ENCODE measurements at places on chromosomes 16 and 17.

GRCh38 chr17:4307179-4307930 lies 43.6 kb upstream of the ANKFY1 start:
- no peak for DNase-seq

DNA sequence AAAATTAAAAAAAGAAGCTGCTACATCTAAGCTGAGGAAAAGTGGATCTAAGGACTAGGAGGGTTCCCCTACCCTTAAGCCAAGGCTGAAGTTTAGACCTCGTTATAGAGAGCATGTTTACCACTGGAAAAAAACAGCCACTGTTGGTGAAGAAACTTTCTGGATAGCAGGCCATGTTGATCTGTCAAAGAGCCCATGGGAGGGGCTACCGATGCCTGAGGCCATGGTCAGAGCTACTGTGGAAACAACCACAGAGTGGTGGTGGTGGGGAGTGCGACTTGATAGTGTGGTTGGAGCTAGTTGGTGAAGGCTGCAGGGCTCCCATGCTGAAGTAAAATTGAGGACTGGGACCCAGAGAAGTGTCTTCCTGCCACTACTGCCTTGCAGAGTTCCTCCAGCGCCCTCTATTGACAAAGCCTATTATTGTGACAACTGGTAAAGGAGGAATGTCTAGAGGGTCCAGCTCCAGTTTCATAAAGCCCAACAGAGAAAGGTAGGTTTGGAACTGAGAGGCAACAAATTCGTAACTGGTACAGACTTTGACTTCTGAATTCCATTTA lies 12.7 kb upstream of the FAM20A start:
- peak; percentile 65 for DNase-seq

- DNase-seq, result no peak
Observed at GRCh38 chr17:14308636-14308964, 7.7 kb downstream of the HS3ST3B1 start.

DNA sequence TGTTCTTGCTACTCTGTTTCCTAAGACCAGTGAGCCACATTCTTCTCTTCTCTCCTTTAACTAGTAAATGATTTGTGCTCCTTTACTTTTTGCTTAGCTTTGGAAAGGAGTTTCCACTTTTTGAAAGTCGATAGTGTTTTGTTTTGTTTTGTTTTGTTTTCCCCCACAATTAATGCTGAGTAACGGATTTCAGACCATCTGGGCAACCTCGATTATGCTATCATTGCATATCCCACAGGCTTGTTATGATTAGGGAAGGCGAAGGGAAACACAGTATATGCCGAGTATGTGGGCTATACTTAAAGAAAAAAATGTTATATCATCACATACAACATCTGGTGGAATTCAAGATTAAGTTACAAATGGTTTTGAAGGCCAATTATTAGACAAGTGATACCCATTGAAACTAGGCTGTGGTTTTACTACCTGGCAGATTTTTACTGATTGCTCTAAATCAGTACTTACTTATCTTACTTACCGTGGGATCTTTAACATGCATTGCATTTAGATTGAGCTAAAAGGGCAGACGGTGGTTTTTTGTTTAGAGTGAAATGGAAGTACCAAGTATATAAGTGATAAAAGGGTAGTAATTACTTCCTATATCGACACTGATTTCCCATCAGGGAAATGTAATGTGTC lies 361.3 kb upstream of the SOX9 start:
- no peak for DNase-seq

- DNase-seq, result no peak
Observed at GRCh38 chr17:10370016-10370608, 2.7 kb downstream of the MYH13 start.

Data from NCI-H1417 (cell line).